ENCODE measurements at places on chromosomes 16 and 17. TPM values are rescaled to one million over a fixed set of nuclear protein-coding genes. Genes with fewer than 3 reads are reported as not detected.

- peak; percentile 98 for DNase-seq
Observed at GRCh38 chr16:66188917-66189725, 177.4 kb upstream of the CDH5 start.

The MYH2 gene
- total RNA-seq: not detected

- no peak for DNase-seq
Observed at GRCh38 chr17:41552455-41552854, 19.4 kb downstream of the KRT9 start.

- peak; percentile 73 for DNase-seq
Observed at GRCh38 chr16:89410794-89411309, 79.5 kb downstream of the ANKRD11 start.

- DNase-seq: no peak
Observed at GRCh38 chr17:45936610-45937009, 42.3 kb downstream of the MAPT start.

The MYO15A gene
- 2.1 TPM for total RNA-seq

DNA sequence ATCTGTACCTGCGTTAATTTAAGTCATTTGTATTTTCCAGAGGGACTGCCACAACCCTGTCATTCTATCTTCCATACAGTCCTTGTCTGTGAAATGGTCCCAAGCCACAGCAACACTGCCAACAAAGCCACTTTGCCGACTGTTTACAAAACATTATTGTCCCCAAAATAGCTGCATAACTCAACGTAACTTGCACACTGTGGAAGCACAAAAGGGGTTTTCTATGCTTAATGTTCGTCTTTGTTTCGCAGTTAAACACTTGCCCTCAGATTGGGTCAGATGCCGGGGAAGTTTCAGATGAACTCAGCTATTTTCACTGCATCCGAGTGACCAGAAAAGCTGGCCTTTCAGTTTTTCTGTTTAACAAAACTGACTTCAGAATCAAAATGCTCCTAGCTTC lies 4.6 kb downstream of the SEC14L5 start:
- no peak for DNase-seq

The KRTAP2-3 gene
- not detected for total RNA-seq
